ENCODE measurements at places on chromosomes 1 and 21. TPM values are rescaled to one million over a fixed set of nuclear protein-coding genes. Genes with fewer than 3 reads are reported as not detected.

DNA sequence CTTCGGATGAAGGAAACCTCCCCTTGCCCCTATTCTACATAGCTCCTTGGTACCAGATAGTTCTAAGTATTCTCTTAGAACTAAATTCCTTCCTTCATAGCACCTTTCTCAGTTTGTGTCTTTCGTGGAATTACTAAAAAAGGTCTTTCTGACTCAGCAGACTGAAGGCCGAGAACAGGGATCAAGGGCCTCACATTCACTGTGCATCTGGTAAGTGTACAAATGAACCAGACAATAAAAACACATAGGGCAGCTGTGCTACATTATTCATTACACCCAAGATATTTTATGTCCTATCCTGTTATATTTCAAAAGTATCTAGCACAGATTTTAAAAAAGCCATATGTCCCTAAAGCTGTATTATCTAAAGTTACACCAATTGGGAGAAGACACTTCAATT is 62.9 kb upstream of the HP1BP3 start:
- DNase-seq: no peak

DNA sequence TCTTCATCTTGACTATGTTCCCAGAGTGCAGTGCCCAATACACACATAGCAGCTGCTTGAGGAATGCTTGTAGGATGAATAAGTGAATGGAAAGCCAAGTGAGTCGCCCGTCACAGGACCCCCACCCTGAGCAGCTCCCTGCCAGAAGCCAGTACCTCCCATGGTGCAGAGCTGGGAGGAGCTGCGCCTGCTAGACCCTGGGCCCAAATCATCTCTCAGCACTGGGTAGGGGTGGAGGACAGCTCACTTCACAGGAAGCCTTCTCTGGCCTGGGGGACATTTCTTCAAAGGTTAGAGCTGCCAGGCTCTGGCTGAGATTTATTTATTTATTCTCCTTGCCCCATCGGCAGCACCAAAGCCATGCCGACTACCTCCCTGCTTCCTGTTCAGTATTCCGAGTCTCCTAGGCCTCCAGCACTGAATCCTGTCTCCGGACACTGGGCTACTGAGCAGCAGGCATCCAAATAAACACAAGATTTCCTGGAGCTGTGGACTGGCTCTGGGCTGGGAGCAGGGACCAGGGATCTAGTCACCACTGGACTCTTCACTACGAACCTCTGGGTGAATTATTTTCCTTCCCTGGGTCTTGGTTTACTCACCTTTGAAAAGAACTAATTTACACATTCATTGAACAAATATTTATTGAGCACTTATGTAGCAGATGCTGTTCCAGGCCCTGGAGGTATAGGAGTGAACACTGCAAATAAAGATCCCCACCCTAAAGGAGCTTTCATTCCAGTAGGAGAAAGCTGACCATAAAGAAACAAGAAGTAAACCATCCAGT is 187.7 kb downstream of the TRABD2B start:
- peak; percentile 99 for DNase-seq

DNA sequence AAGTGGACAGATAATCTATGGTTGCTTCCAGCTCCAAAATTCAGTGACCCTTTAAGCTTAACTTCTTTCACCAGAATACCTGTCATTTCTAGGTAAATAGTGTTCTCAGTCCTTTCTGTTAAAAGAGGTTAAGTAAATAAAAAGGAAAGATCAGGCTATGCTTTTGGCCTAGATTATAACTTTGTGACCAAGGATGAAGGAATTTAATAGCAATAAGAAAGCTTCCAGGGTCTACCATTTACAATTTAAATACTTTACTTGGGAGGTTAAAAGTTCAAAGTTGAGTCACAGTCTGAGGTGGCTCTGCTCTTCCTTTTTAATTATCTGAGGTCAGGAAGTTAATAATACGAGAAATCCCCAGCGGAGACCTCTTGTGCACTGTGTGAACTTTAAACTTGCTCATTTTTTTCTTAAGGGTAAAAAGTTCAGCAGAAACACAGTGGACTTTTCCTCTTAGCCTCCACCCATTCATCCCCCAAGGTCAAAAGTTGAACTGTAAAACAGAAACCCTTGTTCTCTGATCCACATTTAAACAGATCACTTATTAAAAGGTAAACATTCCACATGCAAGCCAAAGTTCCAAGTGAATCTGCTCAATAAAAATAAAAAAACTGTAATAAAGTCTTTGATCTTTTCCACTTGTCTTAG is 187.1 kb downstream of the NRIP1 start:
- DNase-seq: no peak

DNA sequence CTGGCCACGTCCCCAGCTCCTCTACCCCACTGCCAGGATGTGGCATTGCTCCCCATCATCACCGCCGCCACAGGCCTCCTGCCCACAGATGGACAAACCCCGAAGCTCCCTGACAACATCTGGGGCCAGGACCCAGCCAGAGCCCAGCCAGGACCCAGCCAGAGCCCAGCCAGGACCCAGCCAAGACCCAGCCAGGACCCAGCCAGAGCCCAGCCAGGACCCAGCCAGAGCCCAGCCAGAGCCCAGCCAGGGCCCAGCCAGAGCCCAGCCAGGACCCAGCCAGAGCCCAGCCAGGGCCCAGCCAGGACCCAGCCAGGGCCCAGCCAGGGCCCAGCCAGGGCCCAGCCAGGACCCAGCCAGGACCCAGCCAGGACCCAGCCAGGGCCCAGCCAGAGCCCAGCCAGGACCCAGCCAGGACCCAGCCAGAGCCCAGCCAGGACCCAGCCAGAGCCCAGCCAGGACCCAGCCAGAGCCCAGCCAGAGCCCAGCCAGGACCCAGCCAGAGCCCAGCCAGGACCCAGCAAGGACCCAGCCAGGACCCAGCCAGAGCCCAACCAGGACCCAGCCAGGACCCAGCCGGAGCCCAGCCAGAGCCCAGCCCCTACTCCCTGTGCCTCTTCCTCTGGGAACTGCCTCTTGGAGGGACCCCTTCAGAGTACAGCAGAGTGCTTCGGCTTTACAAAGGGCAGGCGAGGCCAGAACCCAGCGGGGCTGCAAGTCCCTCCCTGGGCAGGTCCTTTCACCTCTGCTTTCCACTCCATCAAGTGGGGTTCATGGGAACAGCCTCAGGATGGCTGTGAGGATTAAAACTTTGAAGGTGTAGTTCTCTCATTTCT is 43.7 kb downstream of the DISP3 start:
- no peak for DNase-seq

DNA sequence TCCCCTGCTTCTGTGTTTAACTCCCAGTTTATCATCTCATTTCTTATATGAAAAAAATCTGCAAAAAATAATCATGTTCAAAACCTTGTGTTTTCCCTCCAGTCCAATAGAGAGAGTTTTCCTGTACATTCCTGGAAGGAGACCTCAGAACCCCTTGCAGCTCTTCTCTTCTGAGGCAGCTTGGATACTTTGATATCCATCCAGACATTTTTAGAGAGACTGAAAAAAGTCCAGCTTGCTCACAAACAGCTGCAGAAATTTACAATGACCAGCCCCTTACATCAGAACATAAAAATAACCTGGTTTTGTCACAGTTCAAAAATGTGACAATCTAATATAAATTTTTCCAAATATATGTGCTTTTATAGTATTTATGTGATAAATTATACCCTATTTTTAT is 73.3 kb upstream of the C1orf115 start:
- no peak for DNase-seq

DNA sequence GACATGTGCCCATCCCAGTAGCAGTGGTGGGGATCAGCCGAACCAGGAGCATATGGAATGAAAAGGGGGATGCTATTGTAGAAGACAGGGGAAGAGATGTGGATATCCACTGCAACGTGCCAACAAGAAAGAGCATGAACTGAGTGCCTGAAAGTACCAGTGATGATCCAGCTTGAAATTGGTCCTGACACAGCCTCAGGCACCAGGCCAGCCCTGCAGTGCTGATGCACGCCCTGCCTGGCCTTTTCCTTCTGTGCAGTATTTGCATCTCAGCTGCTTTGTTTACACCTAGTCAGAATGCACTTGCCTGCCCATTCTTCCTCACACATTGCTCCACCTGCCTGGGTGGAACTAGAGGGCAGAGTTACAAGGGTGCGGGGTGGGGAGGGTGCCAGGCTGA is 50.3 kb upstream of the ARTN start:
- no peak for DNase-seq

DNA sequence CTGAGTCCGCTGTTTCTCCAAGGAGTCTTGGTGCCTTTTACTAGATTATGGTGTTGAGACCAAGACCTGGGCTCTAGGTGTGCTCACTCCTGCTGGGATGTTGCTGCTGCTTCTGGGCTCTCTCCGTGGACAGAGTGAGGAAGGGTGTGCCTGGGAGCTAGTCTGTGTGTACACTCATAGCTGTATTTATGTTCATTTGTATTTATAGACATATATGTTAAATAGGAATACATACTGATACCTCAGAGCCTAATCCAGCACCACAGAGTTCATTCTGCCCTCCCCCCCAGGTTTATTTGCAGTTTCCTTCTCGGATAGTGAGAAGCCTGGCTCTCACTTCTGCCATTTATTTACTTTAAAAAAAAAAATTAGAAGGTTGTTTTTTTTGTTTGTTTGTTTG is 12.6 kb downstream of the PCNT start:
- no peak for DNase-seq

GRCh38 chr21:45899317-45900033 is 82.1 kb upstream of the COL6A1 start:
- DNase-seq: no peak

- peak; percentile 10 for DNase-seq
Observed at GRCh38 chr1:147534386-147534785, 6.9 kb upstream of the BCL9 start.

DNA sequence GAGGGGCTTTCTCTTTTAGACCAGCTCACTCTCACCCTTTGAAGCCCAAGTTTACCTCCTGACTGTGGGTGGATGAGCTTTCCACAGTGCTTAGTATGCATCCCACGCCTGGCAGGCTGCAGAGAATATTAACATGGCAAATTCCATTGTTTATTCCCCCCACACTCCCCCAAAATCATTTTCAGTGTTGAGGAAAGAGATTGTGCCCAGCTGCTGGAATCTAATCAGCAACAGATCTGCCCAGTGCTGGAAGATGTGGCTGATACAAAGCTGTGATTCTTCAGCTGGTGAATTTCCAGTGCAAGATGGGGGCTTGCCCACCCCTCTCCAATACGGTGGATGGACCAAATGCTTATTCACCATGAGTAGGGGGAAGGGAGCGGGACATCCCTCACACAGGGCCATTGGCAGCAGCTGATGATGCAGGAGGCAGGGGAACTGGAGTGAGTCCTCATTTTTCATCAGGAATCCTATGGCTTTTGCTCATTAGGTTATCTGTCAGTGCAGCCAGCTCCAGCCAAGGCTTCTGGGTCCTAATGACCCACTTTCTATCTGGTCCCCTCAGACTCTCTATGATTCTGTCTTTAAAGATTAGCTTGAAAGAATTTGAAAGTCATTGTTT is 39.7 kb upstream of the KCNA3 start:
- DNase-seq: no peak

DNA sequence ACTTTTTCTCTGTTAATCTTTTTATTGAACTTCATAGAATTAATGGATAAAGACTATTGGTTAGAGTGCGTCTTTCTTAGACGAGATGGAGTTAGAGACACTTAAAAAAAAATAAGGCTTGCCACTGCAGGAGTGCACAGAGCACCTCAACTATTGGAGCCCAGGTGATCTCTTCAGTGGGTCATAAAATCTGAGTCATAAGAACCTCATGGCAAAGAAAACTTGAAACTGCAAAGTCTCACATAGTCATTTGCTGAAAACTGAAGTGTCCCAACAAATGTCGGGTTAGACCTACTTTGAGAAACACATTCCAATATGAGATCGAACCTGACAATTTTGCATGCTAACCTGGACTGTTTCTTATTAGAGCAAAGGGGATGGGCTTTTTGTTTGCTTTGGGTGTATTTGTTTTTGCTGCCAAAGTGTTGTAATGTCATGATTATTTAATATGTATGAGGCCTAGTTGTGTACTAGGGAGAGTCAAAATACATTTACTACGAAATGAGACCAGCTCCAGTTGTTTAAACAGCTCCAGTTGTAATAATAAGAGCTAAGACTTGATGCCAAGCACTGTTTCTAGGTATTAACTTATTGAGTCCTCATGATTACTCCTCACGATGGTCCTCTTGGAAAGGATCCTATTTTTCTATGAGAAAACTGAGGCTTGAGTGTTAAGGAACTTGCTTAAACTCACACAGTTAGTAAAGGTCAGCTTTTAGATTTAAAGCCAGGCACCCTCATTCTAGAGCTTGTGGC is 65.1 kb downstream of the DDR2 start:
- DNase-seq: no peak

DNA sequence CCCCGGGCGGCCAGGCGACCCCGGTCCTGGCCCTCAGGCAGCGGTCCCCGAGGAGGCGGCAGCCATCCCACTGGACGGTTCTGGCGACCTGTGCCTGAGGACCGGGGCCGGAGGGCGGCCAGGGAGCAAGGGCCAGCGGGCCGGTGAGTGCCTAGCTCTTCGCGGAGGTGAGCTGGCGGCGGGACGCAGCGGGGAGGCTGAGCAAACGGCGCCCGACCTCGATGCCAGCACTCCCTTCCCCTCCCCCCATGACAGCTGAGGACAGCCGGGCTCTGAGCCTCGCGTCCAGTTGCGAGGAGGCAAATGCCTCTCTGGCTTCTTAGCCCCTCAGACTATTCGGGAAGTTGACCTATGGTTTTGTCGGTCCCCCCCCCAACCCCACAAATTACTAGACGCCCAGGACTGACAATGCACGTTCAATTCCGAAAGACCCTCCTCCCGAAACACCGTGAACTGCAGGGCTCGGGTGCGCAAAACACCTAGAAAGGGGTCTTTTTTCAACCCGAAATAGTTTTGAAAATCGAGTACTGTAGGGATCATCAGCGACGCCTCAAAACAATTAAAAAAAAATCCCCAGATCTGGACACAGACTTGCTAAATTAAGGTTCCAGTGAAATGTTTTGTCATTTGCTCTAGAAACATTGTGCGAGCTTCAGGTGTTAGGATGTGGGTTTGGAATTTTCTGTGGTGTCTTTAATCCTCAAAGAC is 8.3 kb downstream of the CDKN2C start:
- peak; percentile 90 for DNase-seq

The TINAGL1 gene
- 1.1 TPM for total RNA-seq

The HSD3B2 gene
- total RNA-seq: not detected

The TMPRSS15 gene
- total RNA-seq: 0.20 TPM

The ENO1 gene
- total RNA-seq: 3,884 TPM

The PROX1 gene
- total RNA-seq: not detected

The UCHL5 gene
- 70.5 TPM for total RNA-seq

The SESN2 gene
- 13.4 TPM for total RNA-seq

The CR1 gene
- 0.26 TPM for total RNA-seq

The ZNF593OS gene
- not detected for total RNA-seq

The TNFSF4 gene
- not detected for total RNA-seq

The TRIM46 gene
- total RNA-seq: not detected

The ALDH4A1 gene
- 5.3 TPM for total RNA-seq

The SNRPE gene
- 265 TPM for total RNA-seq

The LRRC53 gene
- total RNA-seq: not detected

The RORC gene
- total RNA-seq: 0.63 TPM

All from MG63 (cell line).